ENCODE measurements at places on chromosomes 12 and 14.

DNA sequence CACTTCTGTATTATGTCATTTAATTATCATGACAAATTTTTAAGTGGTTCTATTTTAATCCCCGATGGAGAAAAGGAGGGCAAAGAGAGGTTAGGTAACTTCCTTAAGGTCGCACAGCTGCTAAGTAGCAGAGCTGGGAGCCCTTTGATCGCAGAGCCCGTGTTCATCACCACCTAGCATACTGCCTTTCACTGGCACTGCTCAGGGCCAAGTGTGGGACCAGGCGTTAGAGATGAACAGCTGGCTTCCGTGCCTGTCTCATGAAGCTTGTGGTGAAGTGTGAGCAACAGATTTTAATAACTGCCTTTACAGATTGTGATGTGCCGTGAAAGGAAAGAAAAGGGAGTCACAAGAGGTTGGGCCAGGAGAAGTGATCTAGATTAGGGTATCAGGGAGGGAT, 273.6 kb downstream of the AKAP6 start:
- no peak for DNase-seq

DNA sequence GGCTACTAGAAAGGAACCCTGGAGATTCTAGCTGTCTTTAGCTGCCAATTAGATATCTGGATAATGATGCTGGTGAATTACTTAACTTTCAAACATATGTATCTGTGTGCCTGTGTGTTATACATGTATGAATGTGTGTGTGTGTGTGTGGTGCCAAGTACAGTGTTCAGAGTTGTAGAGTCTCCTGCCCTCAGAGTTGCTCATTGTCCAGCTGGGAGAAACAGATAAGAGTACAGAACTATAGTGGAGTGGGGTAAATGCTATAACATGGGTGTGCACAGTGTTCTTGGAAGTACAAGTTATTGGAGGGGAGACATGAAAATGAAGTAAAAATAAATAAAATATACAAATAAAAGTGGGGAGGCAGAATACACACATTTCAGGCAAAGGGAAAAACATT, 23.6 kb upstream of the ADAM20 start:
- DNase-seq: no peak

DNA sequence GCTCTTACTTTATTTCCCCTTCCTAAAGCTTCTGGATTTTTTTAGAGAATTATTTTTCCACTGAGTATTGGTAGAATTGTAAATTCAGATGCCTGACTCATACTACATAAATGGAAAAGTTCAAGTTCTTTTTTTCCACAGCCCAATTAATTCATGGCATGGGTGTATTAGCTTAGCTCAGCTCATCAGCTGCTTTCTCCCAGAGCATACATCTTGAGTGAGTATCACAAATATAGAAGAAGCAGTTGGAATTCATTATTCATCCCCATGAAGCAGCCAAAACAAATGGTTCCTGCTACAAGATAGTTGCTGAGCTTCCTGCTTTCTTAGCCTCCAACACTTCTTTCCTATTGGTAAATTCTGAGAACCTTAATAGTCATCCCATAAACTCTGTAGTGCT, 105.1 kb downstream of the C12orf50 start:
- no peak for DNase-seq

- no peak for DNase-seq
Observed at GRCh38 chr12:103529306-103529705, 33.5 kb upstream of the C12orf42 start.

GRCh38 chr12:80241576-80242273, 142.4 kb downstream of the OTOGL start:
- no peak for DNase-seq

DNA sequence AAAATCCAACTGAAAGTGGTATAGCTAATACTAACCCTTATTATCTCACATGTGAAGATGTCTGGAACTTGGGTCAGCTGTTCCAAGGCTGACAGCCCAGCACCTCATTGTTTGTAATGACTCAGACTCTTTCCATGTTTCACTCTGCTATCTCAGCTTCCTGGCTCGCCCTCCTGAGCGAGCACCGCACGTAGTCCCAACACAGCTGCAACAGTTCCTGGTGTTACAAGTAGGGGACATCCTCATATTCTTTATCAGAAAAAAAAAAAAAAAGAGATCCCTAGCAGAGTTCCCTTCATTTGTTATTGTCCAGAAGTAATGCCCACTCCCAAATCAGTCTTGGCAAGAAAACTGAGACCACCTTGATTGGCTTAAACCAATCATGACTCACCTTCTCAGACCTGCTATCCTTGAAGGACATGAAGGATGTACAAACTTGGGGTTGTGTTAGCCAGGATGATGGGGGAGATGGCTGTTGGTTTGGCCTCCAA, 92.5 kb downstream of the ADCK1 start:
- no peak for DNase-seq

DNA sequence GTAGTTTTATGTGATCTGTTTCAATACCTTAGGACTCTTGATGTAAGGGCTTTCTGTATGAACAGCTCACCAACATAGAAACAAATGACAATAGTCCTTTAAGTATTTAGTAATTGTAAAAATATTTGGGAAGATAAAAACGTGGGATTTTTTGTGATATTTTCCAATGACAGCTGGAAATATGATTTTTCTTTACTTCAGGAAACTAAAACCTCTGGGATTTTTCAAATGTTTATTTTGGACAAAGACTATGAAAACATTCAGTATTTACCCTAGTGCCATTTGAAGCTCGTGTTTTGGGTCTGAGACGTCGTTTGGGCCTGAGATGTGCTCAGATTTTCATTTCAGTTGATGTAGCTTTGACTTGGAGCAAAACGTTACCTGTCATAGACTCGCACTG, 240.0 kb downstream of the BMP4 start:
- DNase-seq: no peak

- no peak for DNase-seq
Observed at GRCh38 chr14:79825046-79825521, 386.2 kb downstream of the DIO2 start.

DNA sequence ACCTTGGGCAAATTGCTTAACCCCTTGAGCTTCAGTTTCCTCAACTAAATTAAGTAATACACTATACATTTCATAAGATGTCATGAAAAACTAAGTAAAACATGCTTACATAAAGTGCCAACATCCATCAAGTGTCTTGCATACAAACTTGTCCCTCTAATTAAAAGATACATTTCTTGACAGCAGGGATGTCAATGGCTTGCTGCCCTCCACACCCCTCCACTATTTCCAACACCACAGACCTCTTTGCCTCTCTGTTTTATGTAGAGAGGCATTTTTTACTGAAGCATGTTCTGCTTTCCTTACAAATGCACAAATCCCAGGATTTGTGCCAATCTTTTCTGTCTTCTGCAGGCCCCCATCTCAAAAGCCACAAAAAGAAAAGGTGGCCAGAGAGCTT, 89.0 kb upstream of the HOXC13 start:
- DNase-seq: no peak

- DNase-seq: no peak
Observed at GRCh38 chr12:65821336-65821735, 2.9 kb upstream of the HMGA2 start.

DNA sequence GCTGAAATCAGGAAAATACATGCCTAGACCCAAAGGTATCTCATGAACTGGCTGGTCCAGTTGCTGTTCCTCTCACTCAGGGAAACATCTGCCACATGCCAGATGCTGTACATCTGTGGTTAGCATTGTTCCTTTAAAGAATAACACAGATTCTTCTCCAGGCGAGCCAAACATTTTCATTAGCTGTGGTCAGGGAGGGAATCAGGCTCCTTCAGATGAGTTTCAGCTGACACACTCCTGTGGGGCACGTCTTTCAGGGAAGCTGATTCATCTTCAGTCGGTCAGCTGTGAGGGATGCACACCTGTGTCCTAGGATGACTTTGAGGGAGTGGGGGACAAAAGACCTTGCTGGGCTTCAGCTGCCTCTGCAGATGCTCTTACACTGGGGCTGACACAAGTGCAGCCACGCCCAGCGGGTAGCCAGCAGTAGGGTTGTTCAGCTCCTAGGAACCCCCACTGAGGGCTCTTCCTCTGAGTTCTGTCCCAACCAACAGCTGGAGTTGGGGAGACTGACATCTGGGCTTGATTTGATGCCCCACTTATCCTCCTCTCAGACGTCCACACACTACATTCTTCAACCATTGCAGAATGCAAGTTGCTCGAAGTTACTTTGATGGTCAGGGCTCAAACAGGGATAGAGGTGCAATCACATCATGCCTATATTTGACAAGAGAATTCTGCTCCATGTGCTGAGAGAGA, 155.0 kb downstream of the NUAK1 start:
- DNase-seq: no peak

DNA sequence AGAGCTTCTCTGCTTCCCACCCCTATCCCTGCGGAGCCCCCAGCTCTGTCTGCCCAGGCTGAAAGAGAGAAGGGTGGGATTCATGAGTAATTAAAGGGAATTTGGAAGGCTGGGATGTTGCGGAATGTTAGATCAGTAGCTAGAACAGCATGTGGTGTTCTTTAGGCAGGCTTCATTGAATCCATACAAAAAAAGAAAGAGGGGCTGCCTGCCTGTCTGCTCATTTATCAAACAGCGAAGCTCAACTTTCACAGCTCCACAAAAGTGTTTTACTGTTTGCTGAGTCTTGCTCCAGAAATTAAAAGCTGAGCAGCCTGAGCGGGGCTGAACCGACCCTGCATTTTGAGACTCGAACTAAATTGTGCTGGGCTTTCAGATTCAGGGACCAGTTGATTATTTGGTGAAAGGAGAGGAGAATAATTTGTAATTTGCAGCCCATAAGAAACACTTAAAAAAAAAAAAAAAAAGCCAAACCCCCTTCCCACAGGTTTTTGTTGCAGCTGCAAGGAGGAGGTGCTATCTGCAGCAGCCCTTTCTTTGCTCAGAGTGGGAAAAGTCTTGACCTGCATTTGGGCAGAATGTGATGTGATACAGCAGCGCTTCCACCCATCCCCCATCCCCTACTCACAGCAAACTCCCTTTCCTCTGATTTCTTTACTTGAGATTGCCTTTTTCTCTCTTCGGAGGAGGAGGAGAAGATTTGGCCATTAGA, 89.7 kb downstream of the RFX4 start:
- DNase-seq: no peak

DNA sequence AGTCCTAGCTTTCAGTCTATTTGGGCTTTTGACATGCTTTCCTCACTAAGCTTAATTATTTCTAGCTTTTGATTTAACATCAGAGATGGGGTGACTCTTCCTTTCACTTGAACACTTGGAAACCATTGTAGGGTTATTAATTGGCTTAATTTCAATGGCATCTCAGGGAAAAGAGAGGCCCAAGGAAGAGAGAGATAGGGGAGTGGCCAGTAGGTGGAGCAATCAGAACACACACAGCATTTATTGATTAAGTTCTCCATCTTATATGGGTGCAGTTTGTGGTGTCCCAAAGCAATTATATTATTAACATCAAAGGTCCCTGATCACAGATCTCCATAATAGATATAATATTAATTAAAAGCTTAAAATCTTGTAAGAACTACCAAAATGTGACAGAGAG, 1466.1 kb upstream of the SEL1L start:
- no peak for DNase-seq

DNA sequence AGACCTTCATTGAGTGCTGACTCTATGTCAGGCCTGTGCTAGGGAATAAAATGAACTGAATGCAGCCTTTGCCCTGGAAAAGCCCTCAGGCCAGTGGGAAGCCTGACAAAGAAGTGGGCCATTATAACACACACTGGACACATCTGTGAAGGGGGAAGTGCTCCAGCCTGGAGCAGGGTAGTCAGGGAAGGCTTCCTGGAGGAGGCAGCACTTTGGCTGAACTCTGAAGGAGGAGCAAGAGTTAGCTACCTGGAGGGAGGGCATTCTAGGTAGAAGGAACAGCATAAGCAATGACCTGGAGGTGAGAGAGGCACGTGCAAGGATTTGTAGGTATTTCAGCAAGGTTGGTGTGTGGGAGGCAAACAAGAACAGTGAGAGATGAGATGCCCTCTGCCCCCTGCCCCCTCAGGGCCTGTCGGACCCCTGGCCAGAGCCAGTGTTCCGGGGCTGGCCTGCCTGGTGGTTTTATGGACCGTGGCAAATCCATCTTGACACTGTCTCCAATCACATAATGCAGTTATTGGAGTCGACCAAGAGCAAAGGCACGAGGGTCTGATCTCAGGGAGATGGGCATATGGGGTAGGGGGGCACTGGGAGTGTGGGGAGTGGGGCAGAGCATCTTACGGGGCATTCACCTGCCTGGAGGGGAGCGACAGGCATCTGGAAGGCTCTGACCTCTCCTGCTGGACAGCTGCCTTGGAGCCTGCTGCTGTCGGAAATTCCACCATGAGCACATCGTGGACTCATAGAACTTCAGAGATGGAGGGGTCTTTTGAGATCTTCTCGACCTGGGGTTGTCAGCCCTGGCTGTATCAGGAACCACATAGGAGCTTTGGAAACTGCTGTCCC, 2.7 kb upstream of the FAM222A start:
- DNase-seq: no peak

DNA sequence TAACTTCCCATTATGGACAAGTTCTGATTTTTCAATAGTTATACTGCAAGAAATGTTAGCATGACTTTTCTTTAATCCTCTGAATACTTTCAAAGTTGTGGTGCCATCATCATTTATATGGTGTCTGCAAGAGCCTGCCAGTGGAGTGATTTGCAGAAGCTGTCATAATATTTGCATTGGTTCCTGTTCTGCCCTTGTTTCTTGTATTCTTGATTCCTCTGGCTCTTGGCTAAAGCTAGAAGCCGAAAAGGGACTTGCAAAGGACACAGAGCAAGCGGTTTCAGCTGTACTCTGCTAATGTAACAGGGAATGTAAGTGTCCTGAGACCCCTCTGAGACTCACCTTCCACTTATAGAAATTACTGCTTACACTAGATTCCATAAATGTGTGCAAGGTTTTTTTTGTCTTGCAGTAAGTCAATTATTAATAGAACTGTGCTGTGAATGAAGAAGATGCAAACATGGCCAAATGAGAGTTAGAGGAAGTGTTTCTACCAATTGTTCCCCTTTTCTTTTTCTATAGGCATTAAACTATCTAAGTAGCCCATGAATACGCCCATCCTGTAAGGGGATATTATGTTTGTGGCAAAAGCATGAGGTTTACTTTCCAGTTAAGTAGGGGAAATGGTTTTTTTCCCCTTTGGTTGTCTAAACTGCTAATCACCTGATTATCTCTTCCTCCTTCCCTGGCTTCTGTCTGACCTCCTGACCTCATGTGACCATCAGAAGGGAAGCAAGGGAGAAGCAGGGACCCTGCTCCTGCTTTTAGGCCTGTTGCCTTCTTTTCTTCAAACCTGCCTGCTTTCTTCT, 5.3 kb downstream of the DYRK4 start:
- DNase-seq: no peak

- DNase-seq: no peak
Observed at GRCh38 chr12:81530352-81530751, 228.8 kb downstream of the PPFIA2 start.

DNA sequence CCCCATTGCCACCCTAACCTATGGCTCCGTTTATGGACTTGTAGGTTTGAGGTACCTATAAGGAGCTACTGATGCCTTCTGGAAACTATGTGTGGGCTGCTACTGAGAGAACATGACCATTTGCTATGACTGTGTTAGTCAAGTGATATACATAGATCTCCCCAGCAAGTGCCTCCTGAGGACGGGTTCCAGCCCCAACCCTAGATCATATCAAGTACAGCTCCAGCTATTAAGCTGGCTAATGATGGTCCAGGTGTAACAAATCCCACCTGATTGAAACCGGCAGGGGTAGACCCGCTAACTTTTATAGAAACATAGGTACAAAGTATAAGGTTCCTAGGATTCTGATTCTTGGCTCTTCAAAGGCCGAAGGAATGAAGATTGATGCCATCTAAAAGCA, 23.7 kb downstream of the NINJ2 start:
- DNase-seq: peak; percentile 42

- no peak for DNase-seq
Observed at GRCh38 chr12:29816874-29817725, 33.4 kb upstream of the TMTC1 start.

- DNase-seq: peak; percentile 4
Observed at GRCh38 chr12:2543801-2544200, 251.0 kb upstream of the FKBP4 start.

- no peak for DNase-seq
Observed at GRCh38 chr14:67319142-67319541, 40.5 kb downstream of the ATP6V1D start.
